AG04450 (cell line): ENCODE measurements at places on chromosomes 6 and 20. TPM values are rescaled to one million over a fixed set of nuclear protein-coding genes. Genes with fewer than 3 reads are reported as not detected.

Gene CFAP206
- 0.11 TPM in 1 of 2 replicates, not detected in the other for polyA plus RNA-seq

Gene CNKSR3
- 8.6 and 10.1 TPM in 2 replicates for polyA plus RNA-seq

Gene SCRT2
- not detected in 2 replicates for polyA plus RNA-seq

Gene PGBD1
- polyA plus RNA-seq, result 5.6 and 7.2 TPM in 2 replicates

Gene OPRM1
- polyA plus RNA-seq, result not detected in 2 replicates

Gene PNPLA1
- polyA plus RNA-seq, result not detected in 2 replicates

GRCh38 chr20:39049684-39050554 lies 87.8 kb downstream of the DHX35 start:
- peak; percentile 20 for DNase-seq

DNA sequence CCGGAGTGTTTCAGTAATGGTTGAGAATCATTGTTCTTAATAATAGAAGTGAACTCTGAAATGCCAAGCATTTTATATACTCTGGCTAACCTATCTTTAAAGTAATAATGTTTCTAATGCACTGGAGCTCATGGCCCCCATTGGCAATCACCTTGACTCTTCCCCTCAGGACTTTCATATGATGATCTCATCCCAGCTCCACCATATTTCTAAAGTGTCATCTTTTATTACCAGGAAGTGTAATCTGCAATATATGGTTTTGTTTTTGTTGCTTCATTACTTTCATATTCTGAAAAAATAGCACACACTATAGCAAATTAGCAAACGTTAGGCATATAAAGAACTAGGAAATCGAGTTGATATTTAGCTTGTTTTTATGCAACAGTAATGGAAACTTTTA lies 60.3 kb downstream of the TULP4 start:
- DNase-seq, result no peak

DNA sequence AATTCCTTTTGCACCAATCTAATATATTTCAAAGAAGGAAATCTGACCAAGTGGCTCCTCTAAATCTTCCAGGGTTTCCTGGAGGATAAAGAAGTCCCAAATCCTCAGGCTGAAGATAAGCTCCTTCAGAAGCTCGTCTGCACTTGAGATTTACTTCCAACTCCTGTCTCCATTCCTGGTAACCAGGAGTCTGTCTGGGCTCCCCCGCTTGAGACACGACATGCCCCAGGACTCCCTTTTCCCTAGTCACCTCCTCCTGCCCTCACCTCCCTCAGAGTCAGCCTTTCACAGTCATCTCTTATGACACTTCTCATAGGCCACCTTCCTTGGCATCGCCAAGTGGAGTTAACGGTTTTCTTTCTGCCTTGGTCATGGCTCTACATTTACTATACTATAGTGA lies 103.4 kb upstream of the NEDD9 start:
- no peak for DNase-seq

DNA sequence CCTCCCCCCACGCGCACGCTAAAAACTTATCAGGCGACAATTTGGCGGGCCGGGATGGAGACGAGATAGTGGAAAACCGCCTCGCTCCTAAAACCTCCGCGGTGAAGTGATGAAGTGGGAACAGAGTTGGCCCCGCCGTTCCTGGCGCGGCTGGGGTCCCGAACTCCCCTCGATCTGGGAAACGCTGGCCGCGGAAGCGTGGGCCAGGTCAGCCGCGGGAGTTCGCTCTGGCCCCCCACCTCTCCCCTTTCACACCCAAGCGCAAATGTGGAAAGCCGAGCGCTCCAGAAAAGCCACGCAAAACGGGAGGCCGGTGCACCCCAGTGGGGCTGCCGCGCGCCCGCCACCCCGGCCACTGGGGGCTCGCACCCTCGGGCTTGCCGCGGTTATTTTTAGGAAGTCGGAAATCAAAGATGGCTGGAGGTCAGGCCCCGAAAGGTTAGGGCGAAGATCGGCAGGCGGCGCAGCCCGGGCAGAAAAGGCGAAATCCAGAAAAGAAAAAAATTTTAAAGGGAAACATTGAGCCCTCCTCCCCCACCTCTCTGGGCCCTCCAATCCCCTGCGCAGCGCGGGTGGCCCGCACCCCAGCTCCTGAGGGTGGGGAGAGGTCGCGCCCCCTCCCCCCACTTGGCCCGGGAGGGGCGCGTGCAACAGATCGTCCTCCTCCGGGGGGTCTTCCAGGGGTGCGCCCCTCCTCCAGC lies 1.0 kb downstream of the SALL4 start:
- DNase-seq, result no peak

- no peak for DNase-seq
Observed at GRCh38 chr20:42435230-42435629, 754.5 kb downstream of the PTPRT start.

DNA sequence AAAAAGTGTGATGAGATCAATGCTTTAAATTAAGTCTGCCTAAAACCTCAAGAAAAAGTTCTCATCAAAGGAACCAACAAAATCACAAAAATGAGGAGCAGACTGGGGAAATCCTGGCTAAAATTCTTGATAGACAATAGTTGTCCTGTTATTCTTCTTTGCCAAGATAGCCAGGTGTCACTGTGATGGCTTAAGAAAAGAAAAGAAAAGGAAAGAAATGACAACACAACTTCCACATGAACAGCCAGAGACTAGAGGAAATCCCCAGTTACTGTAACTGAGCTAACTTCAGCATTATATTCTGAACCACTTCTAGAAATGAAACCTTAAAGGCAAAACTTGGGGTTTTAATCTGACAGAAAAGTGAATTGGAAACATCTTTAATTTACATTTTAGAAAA lies 129.6 kb downstream of the CD24 start:
- DNase-seq, result no peak

DNA sequence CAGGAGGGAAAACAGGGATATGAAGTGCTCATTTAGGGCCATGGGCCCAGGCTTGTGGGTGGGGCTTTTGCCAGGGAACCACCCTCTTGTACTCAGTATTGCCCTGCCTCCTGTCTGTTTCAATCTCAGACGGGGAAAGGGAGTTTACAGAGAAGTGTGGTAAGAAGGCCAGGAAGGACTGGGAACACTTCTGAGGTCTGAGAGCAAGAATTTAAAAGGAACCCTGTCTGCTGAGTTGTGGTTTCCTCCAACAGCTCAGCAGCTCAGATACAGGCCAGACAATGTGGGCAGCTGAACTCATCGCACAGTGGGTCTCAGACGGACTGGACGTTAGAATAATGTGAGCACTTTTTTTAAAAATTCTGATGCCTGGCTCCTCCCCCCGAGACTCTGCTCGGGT lies 354.1 kb upstream of the ARID1B start:
- DNase-seq, result no peak

DNA sequence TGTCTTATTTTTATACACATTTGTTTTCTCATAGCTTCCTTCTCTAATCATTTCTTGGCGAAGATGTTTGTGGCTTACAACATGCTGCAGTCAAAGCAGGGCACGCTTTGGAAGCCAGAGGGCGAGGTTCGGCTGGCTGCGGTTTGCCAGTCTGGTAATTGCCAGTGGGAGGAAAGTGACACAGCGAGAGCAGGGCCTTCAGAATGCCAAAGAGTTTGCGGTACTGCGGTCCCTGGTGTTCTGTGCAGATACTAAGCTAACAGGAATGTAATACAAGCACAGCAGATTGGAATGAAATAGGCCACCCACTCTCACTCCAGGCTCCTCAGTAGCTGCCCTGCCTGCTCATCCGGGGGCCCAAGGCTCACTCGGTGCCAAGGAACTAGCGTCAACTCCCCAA lies 58.7 kb upstream of the TGM3 start:
- peak; percentile 67 for DNase-seq

DNA sequence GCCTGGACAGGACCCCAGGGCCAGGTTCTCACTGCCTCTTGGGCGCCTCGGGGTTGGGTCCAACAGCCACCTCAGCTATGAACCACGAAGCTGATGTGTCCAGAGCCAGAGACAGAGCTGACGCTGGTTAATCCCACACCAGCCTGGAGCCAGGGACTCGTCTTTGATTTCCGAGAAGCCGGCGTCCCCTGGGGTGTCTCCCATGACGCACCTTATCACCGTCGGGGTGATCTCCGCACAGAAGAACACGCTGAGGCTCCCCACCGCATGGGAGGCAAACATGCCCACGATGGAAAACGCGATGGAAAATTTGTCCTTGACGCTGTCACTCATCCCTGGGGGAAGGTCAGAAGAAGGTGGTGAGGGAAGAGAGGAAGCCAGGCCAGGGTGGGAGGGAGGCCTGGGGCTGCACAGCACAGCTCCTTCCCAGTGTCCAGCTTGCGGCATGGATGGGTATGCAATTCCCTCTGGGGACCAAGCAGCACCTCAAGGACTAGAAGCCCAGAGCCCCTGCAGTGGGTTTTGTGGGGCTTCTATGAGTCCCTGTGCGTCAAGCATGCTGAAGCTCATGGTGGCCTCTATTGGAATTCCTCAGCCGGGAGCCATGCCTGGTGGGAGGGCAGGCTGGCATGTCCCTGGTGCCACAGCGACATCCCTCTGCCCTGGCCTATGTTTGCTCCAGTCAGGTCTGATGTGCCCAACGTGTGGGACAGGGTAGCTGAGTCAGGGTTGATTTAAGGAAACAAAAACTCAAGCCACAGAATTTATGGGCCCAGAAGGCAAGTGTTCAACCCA lies 25.1 kb downstream of the PSMG4 start:
- no peak for DNase-seq

- no peak for DNase-seq
Observed at GRCh38 chr6:54094786-54095185, 16.5 kb upstream of the MLIP start.

GRCh38 chr20:57783956-57784837 lies 74.4 kb upstream of the PMEPA1 start:
- DNase-seq, result no peak
